ENCODE measurements at places on chromosomes 7 and 10. TPM values are rescaled to one million over a fixed set of nuclear protein-coding genes. Genes with fewer than 3 reads are reported as not detected.

The AKR1C8 gene
- not detected for total RNA-seq

The NFE2L3 gene
- total RNA-seq: 10.3 TPM

The MKI67 gene
- 8.5 TPM for total RNA-seq

The LRRC17 gene
- total RNA-seq: 2.0 TPM

The HOXA4 gene
- 0.22 TPM for total RNA-seq

The HABP2 gene
- total RNA-seq: under 0.01 TPM

The CYP2C19 gene
- not detected for total RNA-seq

The ANKRD16 gene
- total RNA-seq: 3.5 TPM
